Spinal cord (tissue), 10 donors: ENCODE measurements at places on chromosomes 1 and 21.

DNA sequence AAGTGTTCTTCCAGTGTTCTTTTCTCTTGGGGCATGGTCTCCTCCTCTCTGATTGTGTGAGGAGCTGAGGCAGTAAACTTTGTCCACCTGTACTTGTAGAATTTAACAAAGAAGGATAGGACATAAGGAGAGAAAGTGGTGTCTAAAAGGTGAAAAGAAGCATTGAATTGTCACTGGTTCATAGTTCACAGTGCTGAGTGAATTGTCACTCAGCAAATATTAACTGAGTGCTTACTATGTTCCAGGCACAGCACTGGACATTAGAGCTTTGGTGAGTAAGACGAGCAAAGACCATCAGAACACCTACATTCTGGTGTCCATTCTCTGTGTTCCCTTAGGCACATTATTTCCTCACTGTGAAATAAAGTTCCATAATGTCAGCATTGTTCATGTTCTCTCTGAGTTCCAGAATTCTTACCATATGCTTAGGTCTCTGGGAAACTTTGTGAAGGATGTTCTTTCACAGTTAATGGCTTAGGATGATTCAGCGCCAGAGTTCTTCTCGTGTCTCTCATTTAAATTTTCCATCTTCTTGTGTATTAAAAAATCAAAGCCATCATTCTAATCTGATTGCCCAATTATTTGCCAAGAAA lies 156.8 kb upstream of the HOOK1 start:
- no peak for DNase-seq
- no peak overlapping the region for H3K27ac ChIP-seq
- no peak overlapping the region for H3K4me3 ChIP-seq
- H3K36me3 ChIP-seq: no peaks in the 10 kb centered on the region

GRCh38 chr1:226608699-226609505 lies 60.3 kb downstream of the STUM start:
- no peak overlapping the region for H3K27ac ChIP-seq
- no peak overlapping the region for H3K4me3 ChIP-seq
- peak; percentile 33 for DNase-seq

GRCh38 chr1:217322834-217323233 lies 308.1 kb downstream of the GPATCH2 start:
- H3K27me3 ChIP-seq: no peaks in the 10 kb centered on the region
- no peaks in the 10 kb centered on the region for H3K4me1 ChIP-seq
- DNase-seq: no peak

DNA sequence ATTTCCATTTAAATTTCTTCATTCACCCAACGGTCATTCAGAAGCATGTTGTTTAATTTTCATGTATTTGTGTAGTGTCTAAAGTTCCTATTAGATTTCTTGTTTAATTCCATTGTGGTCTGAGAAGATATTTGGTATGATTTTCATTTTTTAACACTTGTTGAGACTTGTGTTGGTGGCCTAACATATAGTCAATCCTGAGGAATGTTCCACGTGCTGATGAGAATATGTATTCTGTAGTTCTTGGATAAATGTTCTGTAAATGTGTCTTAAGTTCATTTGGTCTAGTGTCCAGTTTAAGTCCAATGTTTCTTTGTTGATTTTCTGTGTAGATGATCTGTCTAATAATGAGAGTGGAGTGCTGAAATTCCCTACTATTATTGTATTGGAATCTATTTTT lies 22.7 kb upstream of the LCE5A start:
- H3K36me3 ChIP-seq: no peaks in the 10 kb centered on the region
- no peaks in the 10 kb centered on the region for H3K4me1 ChIP-seq
- no peak for DNase-seq
- H3K27me3 ChIP-seq: no peaks in the 10 kb centered on the region
- H3K27ac ChIP-seq: no peak overlapping the region

DNA sequence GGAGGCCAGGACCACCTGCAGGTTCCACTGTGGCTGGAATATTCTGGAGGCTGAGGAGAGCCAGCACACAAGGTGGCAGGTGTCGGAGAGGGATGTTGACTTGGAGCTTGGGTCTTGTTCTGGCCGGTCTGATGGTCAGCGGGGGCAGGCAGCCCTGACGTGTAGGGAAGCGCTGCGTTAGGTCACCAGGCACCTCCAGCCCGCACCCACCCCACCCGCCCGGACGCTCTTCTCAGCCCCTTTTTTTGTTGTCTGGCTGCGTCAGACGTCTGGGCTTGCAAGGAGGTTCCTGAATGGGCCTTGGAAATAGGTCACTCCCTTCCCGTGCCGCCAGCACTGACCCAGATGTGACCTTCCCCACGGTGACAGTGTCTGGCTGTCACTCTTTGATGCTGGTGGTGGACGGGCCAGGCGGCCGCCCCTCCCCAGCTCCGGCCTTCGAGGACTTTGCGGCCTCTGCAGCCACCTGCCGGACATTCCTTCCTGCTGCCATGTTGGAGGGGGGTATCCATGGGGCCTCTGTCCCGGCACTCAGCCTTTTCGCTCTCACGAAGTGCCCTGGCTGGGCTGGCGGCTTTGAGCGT lies 30.1 kb downstream of the SPSB1 start:
- no peak for DNase-seq
- H3K27me3 ChIP-seq: no peaks in the 10 kb centered on the region
- peaks cover 15% of the 10 kb centered on the region for H3K36me3 ChIP-seq
- no peak overlapping the region for H3K4me3 ChIP-seq
- H3K4me1 ChIP-seq: peaks cover 99% of the 10 kb centered on the region
- no peak overlapping the region for H3K27ac ChIP-seq

- no peak overlapping the region for H3K27ac ChIP-seq
- DNase-seq: no peak
- H3K4me1 ChIP-seq: no peaks in the 10 kb centered on the region
- no peaks in the 10 kb centered on the region for H3K36me3 ChIP-seq
Observed at GRCh38 chr1:57672346-57673140, 248.7 kb upstream of the DAB1 start.

- no peaks in the 10 kb centered on the region for H3K36me3 ChIP-seq
- no peak for DNase-seq
- no peaks in the 10 kb centered on the region for H3K27me3 ChIP-seq
- no peak overlapping the region for H3K4me3 ChIP-seq
- no peak overlapping the region for H3K27ac ChIP-seq
Observed at GRCh38 chr1:100931716-100932115, 35.8 kb downstream of the SLC30A7 start.

DNA sequence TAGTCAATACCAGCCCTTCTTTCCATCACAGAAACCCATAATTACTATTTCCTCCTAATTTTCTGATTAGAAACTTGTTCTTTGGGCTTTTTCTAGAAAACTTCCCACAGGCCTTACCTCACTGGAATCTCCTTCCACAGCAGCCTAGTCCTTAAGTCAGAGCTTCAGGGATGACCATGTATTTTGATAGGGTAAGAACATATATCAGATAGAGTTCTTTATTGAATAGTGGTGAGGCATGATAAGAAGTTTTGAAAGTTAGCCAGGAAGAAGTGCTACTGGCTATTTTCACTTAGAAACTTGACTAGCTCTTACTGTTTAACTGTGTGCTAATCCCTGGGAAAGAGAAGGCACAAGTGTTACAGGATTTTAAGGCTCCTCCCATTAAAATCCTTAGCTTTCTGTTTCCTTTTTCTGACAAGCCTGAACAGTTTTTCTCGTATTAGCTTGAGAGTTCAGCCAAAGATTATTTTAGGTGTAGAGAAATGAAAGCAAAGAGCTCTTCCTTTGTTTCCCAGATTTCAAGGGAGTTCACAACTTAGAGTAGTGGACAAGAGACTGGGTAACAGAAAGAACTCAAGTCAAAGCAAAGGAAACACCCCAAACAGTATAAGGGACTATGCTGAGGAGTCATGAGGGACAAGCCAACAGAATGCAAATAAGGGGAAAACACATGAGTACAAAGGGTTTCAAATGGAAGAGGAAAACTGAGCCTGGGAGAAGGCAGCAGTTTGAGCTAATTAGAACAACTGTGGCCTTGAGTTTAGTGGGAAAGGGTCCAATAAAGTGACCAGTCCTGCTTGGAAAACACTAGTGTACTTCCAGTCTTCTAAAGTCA lies 37.2 kb upstream of the AIM2 start:
- no peak overlapping the region for H3K27ac ChIP-seq
- H3K27me3 ChIP-seq: no peaks in the 10 kb centered on the region
- no peak for DNase-seq
- no peaks in the 10 kb centered on the region for H3K36me3 ChIP-seq
- no peaks in the 10 kb centered on the region for H3K4me1 ChIP-seq

DNA sequence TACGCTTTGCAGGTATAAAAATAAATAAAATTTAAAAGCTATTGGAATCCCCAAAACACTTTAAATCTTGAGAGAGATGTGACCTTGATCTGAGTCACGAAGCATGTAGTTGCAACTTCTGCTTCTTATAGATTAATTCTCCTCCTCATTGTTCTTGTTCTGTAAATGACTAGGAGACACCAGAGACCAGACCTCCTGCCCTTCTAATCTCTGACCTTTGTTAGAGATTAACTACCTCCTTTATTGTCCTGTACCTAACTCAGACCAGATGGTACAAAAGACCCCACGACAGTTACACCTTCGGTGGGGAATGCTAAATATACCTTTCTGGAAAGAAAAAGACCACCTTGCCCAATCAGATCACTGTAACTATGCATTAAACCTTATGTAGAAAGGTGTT lies 76.9 kb upstream of the NEK2 start:
- no peak overlapping the region for H3K27ac ChIP-seq
- no peaks in the 10 kb centered on the region for H3K4me1 ChIP-seq
- no peak for DNase-seq
- H3K36me3 ChIP-seq: peaks cover 17% of the 10 kb centered on the region
- no peak overlapping the region for H3K4me3 ChIP-seq

DNA sequence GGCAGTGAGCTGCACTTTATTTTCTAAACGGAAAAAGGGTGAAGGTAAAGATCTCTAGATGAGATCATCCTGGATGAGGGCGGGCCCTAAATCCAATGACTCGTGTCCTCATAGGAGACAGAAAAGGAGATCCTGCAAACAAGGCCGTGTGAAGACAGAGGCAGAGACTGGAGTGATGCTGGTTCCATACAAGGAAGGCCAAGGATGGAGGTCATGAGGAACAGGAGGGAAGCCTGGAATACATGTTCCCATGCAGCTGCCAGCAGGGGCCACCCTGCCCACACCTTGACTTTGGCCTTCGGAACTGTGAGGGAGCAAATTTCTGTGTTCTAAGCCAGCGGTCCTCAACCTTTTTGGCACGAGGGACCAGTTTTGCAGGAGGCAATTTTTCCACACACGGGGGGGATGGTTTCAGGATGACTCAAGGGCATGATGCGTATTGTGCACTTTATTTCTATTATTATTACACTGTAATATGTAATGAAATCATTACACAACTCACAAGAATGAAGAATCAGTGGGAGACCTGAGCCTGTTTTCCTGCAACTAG lies 94.3 kb downstream of the PSMG1 start:
- peak overlapping the region; percentile 85 for H3K27ac ChIP-seq
- peaks cover 21% of the 10 kb centered on the region for H3K4me1 ChIP-seq
- peaks cover 2% of the 10 kb centered on the region for H3K27me3 ChIP-seq
- H3K36me3 ChIP-seq: no peaks in the 10 kb centered on the region
- H3K4me3 ChIP-seq: no peak overlapping the region

DNA sequence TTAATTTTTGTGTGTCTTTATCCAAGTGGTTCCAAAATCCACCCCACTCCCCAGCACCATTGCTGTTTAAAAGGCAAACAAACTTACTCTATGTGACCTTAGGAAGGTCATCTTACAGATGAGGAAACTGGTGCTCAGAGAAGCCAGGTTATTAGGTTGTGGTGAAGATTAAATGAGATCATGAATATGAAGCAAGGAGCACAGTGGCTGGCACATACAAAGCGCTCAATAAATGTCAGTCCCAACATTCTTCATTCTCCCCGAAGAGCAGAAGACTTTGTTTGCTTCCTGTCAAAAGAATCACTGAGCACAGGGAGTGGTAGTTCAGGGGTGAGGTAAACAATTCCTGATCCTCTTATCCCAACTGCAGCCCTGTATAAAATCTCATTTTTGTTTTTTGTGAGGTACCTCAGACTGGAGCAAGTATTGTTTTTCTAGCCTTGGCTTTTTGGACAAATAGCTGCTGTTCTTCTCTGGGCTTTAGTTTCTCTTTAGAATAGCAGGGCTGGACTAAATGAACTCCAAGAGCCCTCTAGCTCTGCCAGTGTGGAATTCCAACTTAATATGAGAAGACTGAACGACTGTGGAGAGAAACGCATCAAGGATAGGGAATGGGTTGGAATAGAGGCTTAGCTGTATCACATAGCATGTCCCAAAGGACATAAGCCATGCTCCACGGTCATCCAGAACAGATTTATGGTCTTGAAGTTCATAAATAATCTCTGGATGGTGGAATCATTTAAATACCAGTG lies 455.3 kb upstream of the USP24 start:
- no peaks in the 10 kb centered on the region for H3K36me3 ChIP-seq
- no peak for DNase-seq
- H3K4me3 ChIP-seq: no peak overlapping the region
- H3K27ac ChIP-seq: no peak overlapping the region
- H3K4me1 ChIP-seq: no peaks in the 10 kb centered on the region

DNA sequence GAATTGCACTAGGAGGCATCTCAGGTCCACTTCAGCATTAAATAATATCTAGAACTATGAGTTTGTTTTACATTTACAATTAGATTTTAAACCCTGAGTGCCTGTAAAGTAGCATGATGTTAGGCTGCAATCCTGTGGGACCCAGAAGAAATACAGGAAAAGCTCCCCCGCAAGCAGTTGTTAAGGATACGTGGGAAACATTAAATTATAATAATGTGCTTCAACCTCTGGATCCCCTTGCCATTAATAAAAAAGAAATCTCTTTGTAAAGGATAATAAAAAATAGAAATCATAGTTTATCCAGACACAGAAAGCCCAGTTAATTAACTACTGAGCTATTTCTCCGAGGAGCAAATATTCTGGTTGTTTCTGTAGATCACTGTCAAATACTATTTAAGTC lies 106.0 kb downstream of the PCNX2 start:
- no peaks in the 10 kb centered on the region for H3K36me3 ChIP-seq
- no peak overlapping the region for H3K4me3 ChIP-seq
- H3K4me1 ChIP-seq: no peaks in the 10 kb centered on the region

GRCh38 chr1:42335809-42336518 lies 929 bp upstream of the FOXJ3 start:
- peaks cover 5% of the 10 kb centered on the region for H3K4me1 ChIP-seq
- no peaks in the 10 kb centered on the region for H3K36me3 ChIP-seq
- peak overlapping the region; percentile 96 for H3K4me3 ChIP-seq

- H3K4me1 ChIP-seq: peaks cover 55% of the 10 kb centered on the region
- H3K27ac ChIP-seq: no peak overlapping the region
- H3K4me3 ChIP-seq: no peak overlapping the region
Observed at GRCh38 chr1:3456449-3456963, 2.0 kb downstream of the ARHGEF16 start.

DNA sequence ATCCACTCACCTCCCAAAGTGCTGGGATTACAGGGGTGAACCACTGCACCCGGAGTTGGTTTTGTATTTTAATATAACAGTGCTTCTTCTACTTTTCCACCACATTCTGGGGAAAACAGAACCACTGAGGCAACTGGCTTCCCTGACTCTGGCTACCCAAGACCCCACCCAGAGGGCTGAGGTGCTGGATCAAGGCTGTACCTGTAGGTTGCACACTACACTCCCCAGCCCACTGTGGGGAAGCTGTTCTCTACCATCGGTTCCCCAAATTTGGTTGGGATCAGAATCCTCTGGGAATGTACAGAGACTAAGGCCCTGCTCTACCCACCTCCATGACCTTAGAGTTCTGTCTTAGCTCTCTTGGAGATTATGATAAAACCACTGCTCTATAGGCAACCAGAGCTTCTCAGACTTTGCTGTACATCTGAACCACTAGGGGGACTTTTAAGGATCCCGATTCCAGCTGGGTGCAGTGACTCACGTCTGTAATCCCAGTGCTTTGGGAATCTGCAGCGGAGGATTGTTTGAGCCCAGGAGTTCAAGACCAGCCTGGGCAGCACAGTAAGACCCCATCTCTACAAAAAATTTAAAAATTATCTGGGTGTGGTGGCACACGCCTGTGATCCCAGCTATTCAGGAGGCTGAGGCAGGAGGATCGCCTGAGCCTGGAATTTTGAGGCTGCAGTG lies 51.6 kb downstream of the GNG4 start:
- H3K4me1 ChIP-seq: no peaks in the 10 kb centered on the region
- no peak overlapping the region for H3K4me3 ChIP-seq
- DNase-seq: no peak
- no peaks in the 10 kb centered on the region for H3K27me3 ChIP-seq
- peaks cover 19% of the 10 kb centered on the region for H3K36me3 ChIP-seq
